Smooth muscle cell of the pulmonary artery (primary cell): ENCODE measurements at places on chromosomes 13 and 19. TPM values are rescaled to one million over a fixed set of nuclear protein-coding genes. Genes with fewer than 3 reads are reported as not detected.

Gene EID2
- total RNA-seq: 8.4 and 11.1 TPM in 2 replicates

Gene OR7E24
- total RNA-seq: not detected in 2 replicates

Gene CEACAM16
- total RNA-seq: not detected in 2 replicates

Gene MEIS3
- 29.7 and 50.3 TPM in 2 replicates for total RNA-seq

Gene IRGC
- total RNA-seq: not detected in 2 replicates

Gene ZNF320
- 11.3 and 16.3 TPM in 2 replicates for total RNA-seq

Gene RAB4B
- total RNA-seq: 9.6 and 11.2 TPM in 2 replicates

Gene KCTD15
- 41.4 and 65.2 TPM in 2 replicates for total RNA-seq

Gene NLRP5
- not detected in 2 replicates for total RNA-seq

Gene AXL
- 378 and 448 TPM in 2 replicates for total RNA-seq

Gene CDC42EP5
- 17.4 and 21.0 TPM in 2 replicates for total RNA-seq

Gene SELENOV
- not detected in 2 replicates for total RNA-seq

Gene PLIN5
- total RNA-seq: not detected in 2 replicates

Gene DKKL1
- total RNA-seq: not detected in 2 replicates
